ENCODE measurements at places on chromosomes 3 and 15.

GRCh38 chr3:64163019-64163754 is 62.1 kb downstream of the PRICKLE2 start:
- DNase-seq: no peak

DNA sequence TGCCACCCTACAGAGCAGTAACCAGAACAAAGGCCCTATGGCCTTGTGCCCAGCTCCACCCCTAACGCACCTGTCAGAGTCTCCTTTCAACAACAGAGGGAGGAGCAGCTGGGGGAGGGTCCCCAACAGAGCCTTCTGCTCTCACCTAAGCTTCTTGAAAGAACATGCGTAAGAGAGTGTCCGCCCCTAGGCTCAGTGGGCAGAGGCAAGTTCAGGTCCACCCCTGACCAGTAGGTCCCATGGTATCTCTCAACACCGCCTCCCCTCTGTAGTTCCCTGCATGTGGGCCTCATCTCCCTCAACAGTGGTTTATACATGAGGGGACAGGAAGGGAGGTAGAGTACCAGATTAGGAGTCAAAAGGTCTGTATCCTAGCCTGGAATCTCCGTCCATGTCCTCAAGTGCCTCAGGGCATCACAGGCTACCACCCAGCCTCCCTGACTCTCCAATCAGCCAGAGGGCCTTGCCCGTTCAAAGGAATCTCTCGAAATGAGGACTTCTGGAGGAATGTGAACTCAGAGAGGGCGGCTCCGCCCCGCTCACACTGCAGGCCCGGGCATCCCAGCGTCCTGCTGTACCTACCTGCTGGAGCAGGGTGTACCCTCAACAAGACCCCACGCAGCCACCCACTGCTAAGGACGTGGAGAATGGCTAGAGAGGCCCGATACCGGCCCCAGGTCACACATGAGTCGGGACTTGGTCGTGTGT is 680 bp downstream of the POC1A start:
- DNase-seq: no peak

DNA sequence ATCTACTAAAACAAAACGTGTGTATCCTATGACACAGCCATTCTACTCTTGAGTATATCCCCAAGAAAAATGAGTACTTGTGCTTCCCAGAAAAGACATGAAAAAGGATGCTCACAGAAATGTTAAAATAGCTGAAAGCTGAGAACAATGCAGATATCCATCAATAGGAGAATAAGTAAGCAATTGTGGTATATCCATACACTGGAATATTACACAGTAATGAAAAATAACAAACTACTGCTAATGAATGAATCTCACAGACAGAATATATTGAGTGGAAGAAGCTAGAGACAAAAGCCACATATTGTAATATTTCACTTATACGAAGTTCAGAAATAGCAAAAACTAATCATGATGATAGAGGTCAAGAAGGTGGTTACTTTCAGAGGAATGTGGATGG is 83.8 kb upstream of the CTDSPL start:
- DNase-seq: no peak

GRCh38 chr3:159301961-159302360 is 500.1 kb downstream of the MFSD1 start:
- no peak for DNase-seq

Data from CMK (cell line).